ENCODE measurements at places on chromosomes 4 and X.

- DNase-seq, result no peak
Measured at GRCh38 chr4:7838136-7838782, 101.4 kb downstream of the AFAP1 start.

- DNase-seq, result peak; percentile 38
Measured at GRCh38 chrX:110992611-110993010, 103.4 kb upstream of the PAK3 start.

GRCh38 chr4:163071308-163071707 lies 95.4 kb downstream of the NAF1 start:
- no peak for DNase-seq

DNA sequence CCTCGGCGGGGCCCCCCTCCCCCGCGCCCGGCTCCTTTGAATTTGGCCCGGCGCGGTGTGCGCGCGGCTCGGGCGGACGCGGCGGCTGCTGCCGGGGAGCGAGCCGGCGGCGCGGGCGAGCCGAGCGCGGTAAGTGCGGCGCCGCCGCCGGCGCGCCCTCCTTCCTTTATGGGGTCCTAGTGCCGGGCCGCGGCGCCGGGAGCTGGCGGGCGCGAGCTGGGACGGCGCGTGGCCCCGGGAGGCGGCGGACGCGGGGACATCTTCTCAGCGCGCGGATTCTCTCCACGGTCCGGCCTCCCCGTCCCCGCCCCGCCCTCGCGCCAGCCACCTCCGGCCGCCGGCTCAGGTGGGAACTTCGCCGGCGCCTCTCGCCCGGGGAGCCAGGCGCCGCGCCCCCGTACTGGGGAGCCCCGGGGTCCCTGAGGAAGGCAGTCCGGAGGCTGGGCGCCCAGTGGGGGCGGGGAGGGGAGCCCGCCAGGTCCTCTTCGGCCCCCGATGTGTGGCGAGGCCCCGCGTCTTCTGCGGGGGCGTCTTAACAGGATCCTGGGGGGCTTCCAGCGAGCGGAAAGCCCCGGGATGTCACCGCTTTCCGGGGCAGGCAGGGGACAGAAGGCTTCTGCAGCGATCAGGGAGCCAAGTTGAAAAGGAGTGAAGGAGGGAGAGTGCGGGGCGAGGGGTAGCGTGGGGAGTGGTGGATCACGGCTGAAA lies 98.4 kb upstream of the TENM3 start:
- no peak for DNase-seq

DNA sequence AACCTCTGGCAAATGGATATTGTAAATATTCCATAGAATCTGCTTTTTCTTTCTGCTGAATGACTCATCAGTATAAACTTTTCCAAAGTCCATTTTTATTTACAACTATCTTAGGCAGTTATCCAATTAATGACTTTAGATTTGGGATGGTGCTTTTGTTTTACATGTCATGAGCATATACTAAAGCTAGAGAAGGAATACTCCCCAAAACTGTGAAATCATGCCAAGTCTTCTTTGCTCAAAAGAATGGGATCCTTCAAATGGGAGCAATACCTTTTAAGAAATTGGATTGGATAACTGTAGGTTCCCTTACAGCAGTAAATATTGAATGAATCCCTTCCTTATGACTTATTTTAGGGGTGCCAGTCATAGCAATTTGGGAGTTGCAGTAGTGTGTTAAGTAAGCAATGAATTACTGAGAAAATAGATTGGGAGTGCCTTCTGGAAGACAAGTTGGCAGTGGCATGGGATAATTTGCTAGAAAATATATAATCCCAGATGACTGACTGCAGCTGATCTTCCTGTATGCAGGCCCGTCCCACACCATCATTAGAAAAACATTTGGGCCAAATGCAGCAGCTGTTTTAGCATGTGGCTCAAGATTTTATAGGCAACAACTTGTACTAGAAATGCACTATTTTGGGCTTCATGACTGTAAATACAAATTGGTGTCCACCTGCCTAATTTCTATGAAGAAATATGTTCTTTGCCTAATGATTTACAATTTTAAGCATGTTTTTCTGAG lies 2.8 kb downstream of the TMPRSS11D start:
- DNase-seq, result no peak

- no peak for DNase-seq
Measured at GRCh38 chr4:10371121-10371520, 86.1 kb downstream of the ZNF518B start.

DNA sequence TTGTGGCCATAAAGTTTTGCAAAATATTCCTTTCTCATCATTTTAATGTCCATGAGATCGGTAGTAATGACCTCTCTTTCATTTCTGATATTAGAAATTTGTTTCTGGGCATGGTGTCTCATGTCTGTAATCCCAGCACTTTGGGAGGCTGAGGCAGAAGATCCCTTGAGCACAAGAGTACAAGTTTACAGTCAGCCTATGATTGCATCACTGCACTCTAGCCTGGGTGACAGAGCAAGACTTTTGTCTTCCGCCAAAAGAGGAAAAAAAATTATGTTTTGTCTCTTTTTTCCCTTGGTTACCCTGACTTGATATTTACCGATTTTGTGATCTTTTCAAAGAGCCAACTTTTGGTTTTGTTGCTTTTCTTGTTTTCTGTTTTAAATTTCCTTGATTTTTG lies 10.8 kb upstream of the NKAP start:
- no peak for DNase-seq

- no peak for DNase-seq
Measured at GRCh38 chr4:20391198-20391597, 139.5 kb downstream of the SLIT2 start.

GRCh38 chr4:174600391-174600790 lies 78.1 kb upstream of the HPGD start:
- no peak for DNase-seq

DNA sequence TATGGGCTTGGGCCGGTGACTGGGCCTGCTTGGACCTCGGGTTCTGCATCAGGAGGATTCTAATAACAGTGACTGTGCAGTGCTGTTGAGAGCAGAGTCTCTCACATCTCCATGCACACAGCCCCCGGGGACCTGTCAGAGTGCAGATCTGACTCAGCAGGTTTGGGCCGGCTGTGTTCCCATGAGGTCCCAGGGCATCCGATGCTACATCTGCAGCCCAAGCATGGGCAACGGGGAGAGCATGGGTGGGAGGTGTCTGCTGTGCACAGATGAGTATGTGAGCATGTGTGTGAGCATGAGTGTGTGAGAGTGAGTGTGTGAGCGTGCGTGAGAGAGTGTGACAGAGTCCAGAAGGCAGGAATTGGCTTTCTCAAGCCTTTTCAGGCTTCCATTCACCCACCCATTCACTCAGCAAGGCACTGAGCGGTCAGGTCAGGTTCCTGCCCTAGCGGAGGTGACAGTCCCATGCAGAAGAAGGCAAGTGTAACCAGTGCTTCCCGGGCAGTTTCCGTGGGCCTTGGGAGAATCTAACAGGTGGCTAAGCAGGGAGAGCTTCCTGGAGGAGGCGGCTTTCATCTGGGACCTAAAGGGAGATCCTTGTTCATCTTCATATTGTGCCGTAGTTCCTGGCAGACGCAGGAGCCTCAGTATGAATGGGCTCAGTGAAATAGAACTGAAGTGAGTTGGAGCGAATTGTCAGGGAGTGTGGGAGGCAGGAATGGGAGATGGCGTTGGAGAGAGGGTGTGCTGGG lies 62.6 kb downstream of the SORCS2 start:
- DNase-seq, result no peak

DNA sequence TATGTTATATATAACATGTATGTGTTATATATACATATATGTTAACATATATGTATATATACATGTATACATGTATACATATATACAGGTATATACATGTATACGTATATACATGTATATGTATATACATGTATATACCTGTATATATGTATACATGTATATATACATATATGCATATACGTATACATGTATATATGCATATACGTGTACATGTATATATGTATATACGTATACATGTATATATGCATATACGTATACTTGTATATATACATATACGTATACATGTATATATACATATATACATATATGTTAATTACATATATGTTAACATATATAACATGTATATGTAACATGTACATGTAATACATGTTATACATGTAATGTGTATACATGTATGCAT lies 1077.3 kb upstream of the ADGRL3 start:
- DNase-seq, result no peak

DNA sequence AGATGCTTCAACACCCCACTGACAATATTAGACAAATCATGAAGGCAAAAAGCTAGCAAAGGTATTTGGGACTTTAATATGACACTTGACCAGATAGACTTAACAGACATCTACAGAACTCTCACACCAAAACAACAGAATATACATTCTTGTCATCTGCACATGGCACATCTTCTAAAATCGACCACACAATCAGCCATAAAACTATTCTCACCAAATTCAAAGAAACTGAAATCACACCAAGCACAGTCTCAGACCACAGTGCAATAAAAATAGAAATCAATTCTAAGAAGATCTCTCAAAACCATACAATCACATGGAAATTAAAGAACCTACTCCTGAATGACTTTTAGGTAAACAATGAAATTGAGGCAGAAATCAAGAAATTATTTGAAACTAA lies 340.8 kb downstream of the PPP1R2C start:
- DNase-seq, result no peak

- DNase-seq, result no peak
Measured at GRCh38 chr4:99875071-99875470, 19.2 kb downstream of the LAMTOR3 start.

DNA sequence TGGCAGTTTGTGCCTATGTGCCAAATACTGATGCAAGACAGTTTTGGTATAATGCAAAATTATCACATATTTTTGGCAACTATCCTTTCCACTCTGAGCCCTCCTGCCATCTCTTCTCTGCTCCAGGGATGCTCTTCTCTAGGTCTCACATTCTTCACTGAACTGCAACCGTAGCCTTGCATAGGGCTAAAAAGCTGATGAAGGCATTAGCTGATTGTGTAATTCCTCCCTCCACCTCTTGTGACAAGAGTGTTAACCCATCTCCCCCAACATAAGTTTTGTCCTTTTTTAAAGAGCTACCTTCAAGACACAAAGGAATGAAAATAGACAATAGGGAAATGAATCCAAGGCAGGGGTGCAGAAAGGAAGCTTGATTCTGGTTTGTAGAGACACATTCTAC lies 33.1 kb upstream of the ANK2 start:
- DNase-seq, result no peak

DNA sequence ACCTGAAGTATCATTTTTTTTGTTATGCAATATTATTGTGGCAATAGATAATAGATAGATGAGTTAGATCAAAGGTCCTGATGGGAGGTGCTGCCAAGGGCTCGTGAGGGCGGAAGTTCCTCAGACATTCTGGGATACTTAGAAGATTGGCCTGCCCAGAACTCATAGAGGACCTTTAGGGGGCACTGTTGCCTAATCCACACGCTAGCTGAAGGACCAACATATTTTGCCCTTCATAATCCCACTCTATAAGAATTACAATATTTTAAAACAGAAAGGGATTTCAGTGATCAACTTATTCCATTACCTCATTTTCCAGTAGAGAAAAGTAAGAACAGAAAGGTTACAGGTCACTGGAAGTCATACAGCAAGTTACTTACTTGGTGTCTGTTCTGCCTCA lies 22.9 kb upstream of the COX7B2 start:
- DNase-seq, result no peak

- no peak for DNase-seq
Measured at GRCh38 chr4:154314248-154314647, 177.4 kb downstream of the DCHS2 start.

GRCh38 chrX:24498975-24499374 lies 33.9 kb downstream of the PDK3 start:
- DNase-seq, result peak; percentile 40

DNA sequence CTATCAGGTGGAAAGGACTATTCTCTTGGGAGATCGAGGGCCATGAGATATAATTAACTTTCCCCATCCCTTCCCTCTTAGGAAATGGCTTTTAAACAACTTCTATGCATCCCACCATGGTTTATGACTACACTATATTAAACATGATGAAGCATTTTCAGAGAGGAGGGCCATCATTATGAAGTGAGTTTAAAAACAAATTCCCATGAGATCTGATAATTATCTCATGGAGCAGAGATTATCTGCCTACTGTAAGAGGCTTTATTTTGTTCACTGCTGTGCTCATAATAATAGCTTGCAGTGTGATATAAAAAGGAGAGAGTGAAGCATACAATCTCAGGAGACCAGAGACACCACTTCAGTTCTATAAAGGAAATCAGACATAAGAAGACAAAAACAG lies 330.5 kb upstream of the ZFP42 start:
- DNase-seq, result no peak

GRCh38 chr4:6180841-6181631 lies 19.3 kb downstream of the JAKMIP1 start:
- no peak for DNase-seq

GRCh38 chrX:114152130-114152529 lies 431.8 kb upstream of the HTR2C start:
- peak; percentile 80 for DNase-seq

DNA sequence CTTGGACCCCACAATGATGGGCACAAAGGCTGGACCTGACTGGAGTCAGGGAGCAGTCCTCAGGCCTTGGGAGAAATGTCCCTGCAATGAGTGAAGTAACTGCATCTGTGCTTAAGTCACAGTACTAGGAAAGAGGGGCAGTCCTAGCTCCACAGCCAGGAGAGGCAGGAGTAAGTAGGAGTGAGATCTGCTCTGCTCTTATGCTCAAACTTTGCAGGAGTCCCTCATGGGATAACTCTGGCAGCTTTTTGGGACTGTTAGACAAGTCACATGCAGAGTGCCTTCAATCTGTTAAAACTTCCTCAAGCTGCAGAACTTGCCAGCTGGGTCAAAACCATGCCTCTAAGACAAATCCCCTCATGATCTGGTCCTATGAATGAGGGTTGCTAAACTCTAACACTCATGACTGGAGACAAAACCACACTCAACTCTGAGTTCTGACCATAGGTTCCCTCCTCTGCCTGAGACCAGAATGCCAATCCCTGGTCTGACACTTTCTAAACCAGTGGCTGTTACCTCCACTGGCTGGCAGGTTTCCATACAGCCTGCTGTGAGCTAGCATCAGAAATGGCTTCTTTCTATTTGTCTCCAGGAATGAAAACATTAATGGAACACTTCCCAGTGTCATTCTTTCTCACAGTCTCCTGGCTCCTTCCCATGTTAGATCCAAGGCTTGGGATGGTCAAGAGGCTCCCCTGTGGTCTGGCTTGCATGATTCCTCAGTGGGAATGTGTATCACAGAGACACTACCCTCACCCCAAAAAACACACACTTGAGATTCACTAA lies 819.3 kb downstream of the PCDH7 start:
- DNase-seq, result no peak

DNA sequence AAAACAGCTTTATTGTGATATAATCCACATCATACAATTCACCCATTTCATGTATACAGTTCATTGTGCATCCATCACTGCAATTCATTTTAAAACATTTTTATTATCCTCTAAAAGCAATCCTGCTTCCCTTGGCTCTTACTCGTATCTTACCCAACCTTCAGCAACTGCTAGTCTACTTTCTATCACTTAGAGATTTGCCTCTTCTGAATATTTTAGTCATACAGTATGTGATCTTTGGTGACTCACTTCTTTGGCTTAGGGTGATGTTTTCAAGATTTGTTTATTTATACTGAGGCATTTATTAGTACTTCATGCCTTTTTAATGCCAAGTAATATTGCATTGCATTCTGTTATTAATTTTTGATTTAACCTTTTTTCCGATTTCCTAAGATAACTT lies 15.0 kb upstream of the MSMO1 start:
- DNase-seq, result peak; percentile 39

Measured in RKO (cell line).